Activated CD4-positive, alpha-beta T cell treated with anti-CD3 and anti-CD28 coated beads for 36 hours (primary cell): ENCODE measurements at places on chromosomes 6 and 20. TPM values are rescaled to one million over a fixed set of nuclear protein-coding genes. Genes with fewer than 3 reads are reported as not detected.

Gene ECT2L
- total RNA-seq, result not detected

Gene PI16
- total RNA-seq, result 0.96 TPM

Gene HCRTR2
- total RNA-seq, result not detected

Gene EPPIN
- total RNA-seq, result not detected

Gene CRYBG1
- 26.2 TPM for total RNA-seq

DNA sequence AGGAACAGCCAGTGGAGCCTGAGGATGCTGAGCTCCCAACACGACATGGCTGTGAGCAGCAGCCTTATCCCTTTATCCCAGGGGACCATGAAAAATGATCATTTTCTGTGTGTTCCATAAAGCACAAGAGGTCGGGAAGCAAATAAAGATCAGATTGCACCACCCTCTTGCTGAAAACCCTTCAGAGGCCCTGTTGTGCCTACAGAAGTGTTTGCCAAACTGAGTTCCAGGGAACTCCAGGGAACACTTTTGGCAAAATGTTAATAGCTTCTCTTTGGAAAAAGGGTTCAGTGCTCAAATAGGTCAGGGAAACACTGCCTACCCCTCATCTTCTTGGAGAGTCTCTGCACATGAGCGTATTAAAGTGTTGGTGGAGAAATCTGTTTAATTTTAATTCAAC lies 24.4 kb downstream of the ARMC2 start:
- DNase-seq, result no peak

- DNase-seq, result no peak
These were observed 53.5 kb upstream of the NELFCD start for GRCh38 chr20:58927490-58928061.

GRCh38 chr20:48615871-48616270 lies 211.9 kb downstream of the PREX1 start:
- no peak for DNase-seq

GRCh38 chr20:35791821-35792220 lies 20.0 kb downstream of the PHF20 start:
- peak; percentile 38 for DNase-seq

DNA sequence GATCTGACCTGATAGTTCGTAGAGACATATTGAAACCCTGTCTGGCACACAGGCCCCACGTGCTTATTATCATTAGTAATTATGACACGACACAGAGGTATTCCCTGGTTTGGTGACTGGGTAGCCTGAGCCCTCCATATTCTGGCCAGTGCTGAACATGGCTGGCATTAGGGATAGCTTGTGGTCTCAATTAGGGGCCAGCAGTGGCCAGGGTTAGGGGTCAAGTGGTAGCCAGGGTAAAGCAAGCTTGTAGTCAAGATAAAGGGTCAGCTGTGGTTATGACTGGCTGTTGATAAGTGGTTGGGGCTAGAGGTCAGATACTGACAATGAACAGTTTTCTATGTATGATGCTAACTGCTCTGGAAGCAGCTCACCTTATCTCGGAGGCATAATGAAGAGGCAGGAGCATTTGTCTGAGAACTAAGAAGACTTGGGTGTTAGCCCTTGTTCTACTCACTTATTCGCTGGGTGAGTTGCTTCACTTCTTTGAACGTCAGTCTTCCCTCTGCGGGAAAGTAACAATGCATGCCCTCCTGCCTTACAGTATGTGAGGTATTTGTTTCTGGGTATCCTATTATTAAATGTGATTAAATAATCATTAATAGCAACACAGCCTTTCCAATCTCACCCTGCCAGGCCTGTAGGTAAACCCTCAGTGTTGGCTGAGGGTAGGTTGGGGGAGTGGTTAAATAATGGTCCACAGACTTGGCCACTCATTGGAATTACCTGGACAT lies 66.7 kb downstream of the VEGFA start:
- DNase-seq, result no peak

DNA sequence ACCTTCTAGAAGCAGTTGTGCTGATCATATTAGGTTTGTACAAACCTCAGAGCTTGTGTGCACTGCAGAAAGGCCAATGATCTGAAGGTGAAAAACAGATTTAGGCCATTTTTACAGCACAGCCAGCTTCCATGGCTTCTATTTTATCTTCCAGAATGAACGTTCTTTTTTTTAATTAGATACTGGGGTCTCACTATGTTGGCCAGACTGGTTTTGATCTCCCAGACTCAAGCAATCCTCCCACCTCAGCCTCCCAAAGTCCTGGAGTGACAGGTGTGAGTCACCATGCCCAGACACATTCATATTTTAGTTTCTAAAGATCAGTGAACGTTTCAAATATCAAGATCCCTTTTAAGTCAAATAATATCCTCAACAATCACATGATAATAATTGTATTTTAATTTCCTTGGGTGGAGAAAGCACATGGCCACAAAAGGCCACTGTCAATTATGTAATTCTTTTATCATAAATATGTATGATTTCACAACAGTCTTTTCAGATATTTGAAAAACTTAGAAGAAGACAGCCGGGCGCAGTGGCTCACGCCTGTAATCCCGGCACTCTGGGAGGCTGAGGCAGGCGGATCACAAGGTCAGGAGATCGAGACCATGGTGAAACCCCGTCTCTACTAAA lies 326.7 kb upstream of the JARID2 start:
- no peak for DNase-seq

DNA sequence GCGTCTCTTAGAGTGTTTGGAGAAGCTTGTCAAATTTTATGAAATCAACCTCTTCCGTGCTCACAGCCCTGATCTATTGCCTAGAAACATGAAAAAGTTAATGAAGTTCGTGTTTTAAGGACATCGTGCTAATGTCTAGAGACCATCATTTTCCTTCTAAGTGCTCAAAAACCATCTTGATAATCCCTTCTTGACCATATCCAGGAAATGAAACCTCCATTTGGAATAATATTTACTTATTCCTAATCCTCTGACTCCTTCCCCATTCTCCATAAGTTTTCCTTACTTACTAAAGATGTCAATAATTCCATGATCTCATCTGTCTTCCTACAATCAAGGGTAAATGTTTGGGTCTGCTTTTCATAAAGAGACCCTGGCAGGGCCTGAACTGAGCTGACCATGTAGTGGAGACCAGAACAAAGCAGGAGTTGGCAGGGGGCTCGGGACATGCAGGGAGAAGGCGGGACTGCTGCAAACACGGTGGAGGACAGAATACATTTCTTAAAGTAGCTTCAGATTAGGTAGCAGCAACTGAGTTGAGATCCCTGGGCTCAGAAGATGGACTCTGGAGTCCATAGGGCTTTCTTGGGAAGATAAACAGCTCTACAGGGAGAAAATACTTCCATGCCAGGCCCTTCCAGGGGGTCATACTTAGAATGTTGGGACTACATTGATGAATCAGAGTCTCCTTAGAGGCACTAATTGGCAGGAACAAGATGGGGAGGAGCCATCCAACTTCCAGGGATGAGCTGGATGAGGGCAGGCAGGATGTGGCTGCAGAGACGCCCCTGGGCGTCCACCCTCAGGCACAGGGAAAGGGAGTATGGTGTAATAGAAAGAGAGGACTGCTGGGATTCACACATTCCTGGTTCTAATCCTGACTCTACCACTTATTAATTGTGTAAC lies 100.7 kb downstream of the RIN2 start:
- DNase-seq, result no peak

DNA sequence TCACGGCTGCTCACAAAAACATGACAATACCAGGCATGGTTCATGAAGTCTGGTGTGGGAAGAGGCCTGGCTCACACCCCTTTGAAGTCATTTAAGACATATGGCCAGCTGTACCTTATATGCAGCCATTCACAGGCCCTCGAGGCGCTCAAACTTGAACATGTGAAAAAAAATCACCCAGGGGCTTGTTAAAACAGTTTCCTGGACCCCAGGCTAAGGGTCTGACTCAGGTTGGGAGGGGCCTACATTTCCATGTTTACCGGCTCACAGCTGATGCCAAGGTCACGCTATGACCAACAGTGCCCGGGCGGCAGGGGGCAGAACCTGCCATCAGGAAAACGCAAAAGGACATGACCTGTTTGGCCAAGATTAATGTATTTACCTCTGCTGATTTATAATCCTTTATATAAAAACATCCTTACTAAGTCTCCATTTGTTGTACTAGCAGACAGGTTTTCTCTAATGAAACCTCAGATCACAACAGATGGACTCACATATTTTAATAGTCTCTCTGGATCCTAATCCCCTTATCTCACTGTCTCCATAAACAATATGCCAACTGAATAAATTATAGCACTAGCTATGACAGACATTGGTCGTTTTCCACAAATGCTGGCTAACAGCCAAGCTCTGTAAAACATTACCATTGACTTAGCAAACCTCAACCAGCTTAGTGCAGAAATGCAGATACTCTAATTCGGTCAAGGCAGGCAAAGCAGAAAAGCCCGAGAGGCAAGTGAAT lies 19.9 kb downstream of the EZR start:
- DNase-seq, result no peak

- DNase-seq, result no peak
These were observed 101.1 kb downstream of the SMLR1 start for GRCh38 chr6:130928158-130928912.

- peak; percentile 13 for DNase-seq
These were observed 29.8 kb downstream of the SNAI1 start for GRCh38 chr20:50012282-50013263.

DNA sequence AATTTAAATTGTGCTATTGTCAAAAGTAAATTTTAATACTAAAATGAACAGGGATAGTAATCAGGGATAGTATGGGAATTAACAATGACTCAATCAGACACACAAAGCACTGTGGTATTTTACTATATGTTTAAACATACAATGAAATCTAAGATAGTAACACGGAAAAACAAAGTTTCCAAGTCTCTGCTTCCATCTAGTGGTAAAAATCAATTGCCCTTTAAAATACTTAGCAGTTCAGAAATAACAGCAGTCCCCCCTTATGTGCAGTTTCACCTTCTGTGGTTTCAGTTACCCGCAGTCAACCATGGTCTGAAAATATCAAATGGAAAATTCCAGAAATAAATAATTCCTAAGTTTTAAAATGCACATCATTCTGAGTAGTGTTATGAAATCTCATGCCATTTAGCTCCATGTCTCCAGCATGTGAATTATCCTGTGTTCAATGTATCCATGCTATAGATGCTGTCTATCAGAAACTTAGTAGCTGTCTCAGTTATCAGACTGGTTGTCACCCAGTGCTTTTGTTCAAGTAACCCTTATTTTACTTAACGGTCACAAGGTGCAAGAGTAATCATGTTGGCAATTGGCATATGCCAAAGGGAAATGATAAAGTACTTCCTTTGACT lies 58.5 kb downstream of the AHI1 start:
- no peak for DNase-seq

GRCh38 chr20:15154070-15154469 lies 816.7 kb upstream of the FLRT3 start:
- no peak for DNase-seq

DNA sequence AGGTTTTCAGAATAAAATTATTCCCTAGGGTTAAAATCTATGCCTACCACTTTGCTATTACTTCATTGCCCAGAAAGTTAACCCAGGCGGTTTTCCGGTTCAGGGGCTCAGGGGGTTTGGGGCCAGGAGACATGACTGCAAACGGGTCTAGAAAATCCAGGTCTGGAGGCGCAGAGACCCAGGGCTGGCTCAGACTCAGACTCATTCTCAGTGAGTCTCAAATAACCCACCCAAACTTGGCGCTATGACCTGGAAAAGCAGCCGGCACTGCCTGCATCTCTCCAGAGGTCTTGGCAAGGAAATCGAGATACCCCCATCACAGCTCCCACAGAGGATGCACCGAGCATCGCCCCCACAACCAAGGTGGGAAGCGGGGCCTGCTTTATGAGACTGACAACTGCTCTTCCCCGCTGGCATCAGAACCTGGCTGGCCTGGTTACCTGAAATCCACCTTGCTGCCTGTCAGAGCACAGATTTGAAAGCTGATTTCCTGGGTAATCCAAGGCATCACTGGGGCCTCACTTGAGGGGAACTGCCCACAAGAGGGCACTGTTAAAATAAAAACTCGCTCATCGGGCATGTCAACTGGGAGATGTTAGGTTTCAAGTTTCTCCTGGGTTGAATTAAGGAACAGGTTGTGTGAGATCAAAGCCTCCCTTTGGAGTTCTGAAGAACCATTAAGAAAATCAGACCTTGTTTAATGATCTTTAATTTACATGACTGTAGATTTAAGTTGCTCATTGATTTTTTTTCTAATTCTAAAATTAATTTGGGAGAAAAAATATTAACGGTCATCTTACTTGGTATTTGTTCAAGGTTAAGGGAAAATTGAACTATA lies 55.1 kb downstream of the KIF16B start:
- peak; percentile 48 for DNase-seq
